Breast epithelium (tissue), 4 donors: ENCODE measurements at places on chromosomes 5 and 9. TPM values are rescaled to one million over a fixed set of nuclear protein-coding genes. Genes with fewer than 3 reads are reported as not detected.

Gene ADAMTS2
- 11.3 TPM for total RNA-seq

GRCh38 chr5:169242849-169243186, 58.1 kb downstream of the SLIT3 start:
- no peaks in the 10 kb centered on the region for H3K36me3 ChIP-seq
- no peaks in the 10 kb centered on the region for H3K4me1 ChIP-seq
- no peaks in the 10 kb centered on the region for H3K27me3 ChIP-seq
- H3K4me3 ChIP-seq: no peak overlapping the region
- no peak for DNase-seq
- no peak overlapping the region for H3K27ac ChIP-seq

DNA sequence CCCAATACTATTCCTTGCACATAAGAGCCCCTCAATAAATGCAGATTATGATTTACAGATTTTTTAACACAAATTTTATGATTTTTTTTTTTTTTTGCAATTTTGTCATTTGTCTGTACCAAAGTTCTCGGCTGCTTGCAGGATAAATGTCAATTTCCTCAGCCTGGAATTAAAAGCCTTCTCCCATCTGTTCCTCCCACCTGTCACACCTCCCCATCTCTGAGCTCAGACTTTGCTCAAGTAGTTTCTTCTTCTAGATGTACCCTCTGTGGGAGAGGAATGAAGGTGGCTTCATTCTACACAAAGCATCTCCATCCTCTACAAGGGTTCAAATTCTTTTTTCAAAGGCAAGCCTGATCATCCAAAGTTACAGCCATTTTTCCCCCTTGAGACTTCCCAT, 153.7 kb upstream of the GRAMD2B start:
- H3K4me3 ChIP-seq: no peak overlapping the region
- no peak overlapping the region for H3K27ac ChIP-seq

DNA sequence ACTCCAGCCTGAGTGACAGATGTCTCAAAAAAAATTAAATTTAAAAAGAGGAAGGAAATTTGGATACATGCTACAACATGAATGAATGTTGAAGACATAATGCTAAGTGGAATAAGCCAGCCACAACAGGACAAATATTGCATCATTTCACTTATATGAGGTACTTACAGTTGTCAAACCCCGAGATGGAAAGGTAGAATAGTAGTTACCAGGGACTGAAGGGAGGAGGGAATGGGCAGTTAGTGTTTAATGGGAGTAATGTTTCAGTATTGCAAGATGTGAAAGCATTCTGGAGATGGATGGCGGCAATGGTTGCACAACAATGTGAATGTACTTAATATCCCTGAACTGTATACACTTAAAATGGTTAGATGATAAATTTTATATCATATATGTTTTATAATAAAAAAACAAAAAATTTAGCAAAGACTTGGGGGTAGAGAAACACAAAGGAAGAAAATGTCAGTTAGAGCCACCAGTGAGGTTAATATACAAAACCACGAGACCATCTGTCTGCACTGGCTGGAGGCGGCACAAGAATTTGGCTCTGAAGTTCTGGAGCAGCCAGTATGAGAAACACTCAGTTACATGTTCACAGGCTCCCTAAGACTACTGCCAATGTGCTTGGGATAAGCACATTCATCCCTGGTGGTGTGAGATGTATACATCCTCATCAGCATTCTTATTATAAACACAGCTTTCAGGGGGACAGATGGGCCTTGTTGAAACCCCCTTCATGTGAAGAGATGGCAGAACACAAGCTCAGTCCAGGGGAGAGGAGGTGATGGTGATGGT, 37.0 kb upstream of the RPS23 start:
- H3K4me1 ChIP-seq: no peaks in the 10 kb centered on the region
- H3K27me3 ChIP-seq: no peaks in the 10 kb centered on the region
- no peak overlapping the region for H3K4me3 ChIP-seq
- H3K27ac ChIP-seq: no peak overlapping the region
- no peak for DNase-seq
- no peaks in the 10 kb centered on the region for H3K36me3 ChIP-seq

DNA sequence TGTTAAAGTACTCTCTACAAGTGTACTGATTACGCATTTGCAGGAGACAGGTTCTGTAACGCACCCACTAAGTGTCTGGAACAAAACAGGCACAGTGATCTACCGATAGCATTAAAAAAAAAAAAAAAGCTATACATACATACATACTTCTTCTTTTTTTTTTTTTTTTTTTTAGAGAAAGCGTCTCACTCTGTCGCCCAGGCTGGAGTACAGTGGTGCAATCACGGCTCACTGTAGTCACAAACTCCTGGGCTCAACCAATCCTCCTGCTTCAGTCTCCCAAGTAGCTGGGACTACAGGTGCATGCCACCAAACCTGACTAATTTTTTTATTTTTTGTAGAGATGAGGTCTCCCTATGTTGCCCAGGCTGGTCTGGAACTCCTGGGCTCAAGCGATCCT, 7.6 kb downstream of the KIF24 start:
- no peaks in the 10 kb centered on the region for H3K27me3 ChIP-seq
- no peak for DNase-seq
- no peaks in the 10 kb centered on the region for H3K4me1 ChIP-seq
- H3K36me3 ChIP-seq: no peaks in the 10 kb centered on the region

DNA sequence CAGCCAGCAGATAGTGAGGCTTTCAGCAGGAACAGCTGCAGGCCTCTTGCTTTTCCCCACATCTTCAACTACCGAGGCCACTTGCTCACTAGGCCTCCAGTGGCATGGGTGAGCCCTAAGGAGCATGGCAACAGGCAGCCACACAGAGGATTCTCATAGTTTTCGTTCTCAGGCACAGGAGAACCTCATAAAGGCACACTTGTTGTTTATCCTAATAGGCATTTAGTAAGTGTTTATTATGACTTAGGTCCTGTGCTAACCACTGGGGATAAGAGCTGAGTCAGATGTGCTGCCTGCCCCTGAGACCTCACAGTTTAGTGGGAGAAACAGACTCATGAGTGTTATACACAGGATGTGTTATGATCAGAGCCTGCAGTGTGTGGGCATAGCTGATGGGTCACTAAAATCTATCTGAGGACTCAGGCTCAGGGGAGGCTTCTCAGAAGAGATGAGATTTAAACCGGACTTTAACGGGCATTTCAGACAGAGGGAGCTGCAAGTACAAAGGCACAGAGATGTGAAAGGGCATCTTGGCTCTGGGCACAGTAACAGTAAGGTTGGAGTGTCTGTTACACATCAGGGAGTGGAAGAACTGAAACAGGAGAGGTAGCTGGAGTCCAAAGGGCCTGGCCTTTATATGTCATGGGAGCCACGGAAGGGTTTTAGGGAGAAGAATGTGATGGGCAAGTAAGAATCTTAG, 21.0 kb upstream of the HEMGN start:
- H3K4me3 ChIP-seq: no peak overlapping the region
- no peaks in the 10 kb centered on the region for H3K4me1 ChIP-seq
- no peak for DNase-seq
- no peak overlapping the region for H3K27ac ChIP-seq
- H3K36me3 ChIP-seq: no peaks in the 10 kb centered on the region

Gene TGFBI
- 145 TPM for total RNA-seq

DNA sequence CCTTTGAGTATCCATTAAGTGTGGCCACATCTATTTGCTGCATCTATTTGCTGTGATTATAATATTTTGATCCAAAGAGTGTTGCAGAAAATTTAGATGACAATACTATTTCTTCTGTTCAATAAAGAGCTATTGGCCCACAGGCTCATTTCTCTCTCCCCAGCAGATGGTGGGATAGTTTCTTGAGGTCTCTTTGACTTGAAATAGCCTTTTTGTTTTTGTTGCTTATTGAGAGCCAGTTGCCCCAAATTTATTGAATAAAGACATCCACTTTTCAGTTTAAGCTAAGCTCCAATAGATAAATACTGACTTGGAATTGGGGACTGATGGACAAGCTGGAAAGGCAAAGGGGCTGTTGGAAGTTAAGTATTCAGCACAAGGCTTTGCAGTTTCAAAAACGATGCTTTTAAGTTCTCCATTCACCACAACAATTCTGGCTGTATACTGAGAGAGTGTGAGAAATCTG, 290.1 kb upstream of the MPDZ start:
- no peaks in the 10 kb centered on the region for H3K36me3 ChIP-seq
- peak overlapping the region; percentile 52 for H3K27ac ChIP-seq
- no peak overlapping the region for H3K4me3 ChIP-seq
- no peaks in the 10 kb centered on the region for H3K4me1 ChIP-seq

Gene CCL27
- total RNA-seq: not detected

Gene DCTN4
- 83.4 TPM for total RNA-seq

GRCh38 chr9:83061990-83062650, 822 bp downstream of the RASEF start:
- DNase-seq: peak; percentile 36
- peak overlapping the region; percentile 60 for H3K4me3 ChIP-seq
- H3K4me1 ChIP-seq: no peaks in the 10 kb centered on the region
- H3K27ac ChIP-seq: peak overlapping the region; percentile 88
- H3K27me3 ChIP-seq: no peaks in the 10 kb centered on the region

Gene TEX48
- total RNA-seq: not detected

Gene IL4
- not detected for total RNA-seq

Gene JMY
- 16.1 TPM for total RNA-seq

DNA sequence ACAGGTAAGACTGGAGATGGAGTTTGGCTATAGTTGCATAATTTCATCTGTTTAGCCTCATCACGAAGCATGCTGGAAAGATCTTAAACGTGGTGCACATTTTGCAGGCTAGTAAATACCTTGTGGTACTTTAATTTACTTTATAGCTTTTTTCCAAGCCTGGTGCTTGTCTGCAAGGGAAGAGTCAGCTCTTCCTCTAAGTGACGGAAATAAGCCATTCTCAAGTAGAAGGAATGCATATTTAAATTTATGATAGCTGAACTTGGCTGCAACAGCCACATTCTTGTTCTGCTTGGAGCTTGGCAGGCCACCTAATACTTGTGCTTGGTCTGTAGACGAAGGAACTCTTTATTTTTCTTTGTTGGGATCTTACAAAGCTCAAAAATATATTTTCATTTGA, 188.0 kb upstream of the PIK3R1 start:
- DNase-seq: no peak
- H3K27ac ChIP-seq: peak overlapping the region; percentile 14
- H3K27me3 ChIP-seq: no peaks in the 10 kb centered on the region
- no peaks in the 10 kb centered on the region for H3K36me3 ChIP-seq

DNA sequence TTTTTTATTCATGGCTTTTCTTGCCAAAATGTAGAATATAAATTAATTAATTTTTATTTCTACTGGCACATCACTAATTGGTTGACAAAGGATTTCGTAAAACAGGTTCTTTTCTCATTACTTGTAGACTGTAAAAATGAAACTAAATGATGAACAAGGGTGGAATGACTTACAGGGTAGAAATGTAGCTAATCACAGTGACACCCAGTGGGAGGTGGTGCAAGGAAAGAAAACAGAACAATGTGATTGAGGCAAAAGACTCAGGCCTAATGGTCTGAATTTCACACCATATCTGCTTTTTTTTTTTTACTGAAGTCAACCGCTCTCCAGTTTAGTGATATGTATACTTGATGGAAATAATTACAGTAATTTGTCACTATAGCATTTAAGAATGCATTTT, 28.9 kb downstream of the GABRG2 start:
- H3K4me3 ChIP-seq: no peak overlapping the region
- no peaks in the 10 kb centered on the region for H3K27me3 ChIP-seq
- DNase-seq: no peak
- no peak overlapping the region for H3K27ac ChIP-seq
- H3K4me1 ChIP-seq: no peaks in the 10 kb centered on the region

GRCh38 chr5:62043289-62044280, 262.4 kb upstream of the KIF2A start:
- H3K27ac ChIP-seq: no peak overlapping the region
- no peaks in the 10 kb centered on the region for H3K27me3 ChIP-seq
- H3K36me3 ChIP-seq: no peaks in the 10 kb centered on the region
- H3K4me1 ChIP-seq: no peaks in the 10 kb centered on the region

Gene PTGS1
- total RNA-seq: 2.6 TPM

Gene SRP19
- total RNA-seq: 69.2 TPM

Gene CAVIN4
- 0.33 TPM for total RNA-seq
